ENCODE measurements at places on chromosomes 7 and 10. TPM values are rescaled to one million over a fixed set of nuclear protein-coding genes. Genes with fewer than 3 reads are reported as not detected.
A peak's percentile ranks its signal among the peaks of the same experiment; 100 is the strongest.

Gene ACBD7
- total RNA-seq = not detected

Gene CHST3
- total RNA-seq = 18.5 TPM

Gene TLX1
- total RNA-seq = not detected

Gene PAX2
- not detected for total RNA-seq

Gene NODAL
- not detected for total RNA-seq

Gene SAMD9L
- 5.9 TPM for total RNA-seq

Gene FUOM
- 9.3 TPM for total RNA-seq

Gene ELAPOR2
- 4.3 TPM for total RNA-seq

Gene TMEM254
- total RNA-seq = 6.9 TPM

Gene KCP
- total RNA-seq = 0.12 TPM

DNA sequence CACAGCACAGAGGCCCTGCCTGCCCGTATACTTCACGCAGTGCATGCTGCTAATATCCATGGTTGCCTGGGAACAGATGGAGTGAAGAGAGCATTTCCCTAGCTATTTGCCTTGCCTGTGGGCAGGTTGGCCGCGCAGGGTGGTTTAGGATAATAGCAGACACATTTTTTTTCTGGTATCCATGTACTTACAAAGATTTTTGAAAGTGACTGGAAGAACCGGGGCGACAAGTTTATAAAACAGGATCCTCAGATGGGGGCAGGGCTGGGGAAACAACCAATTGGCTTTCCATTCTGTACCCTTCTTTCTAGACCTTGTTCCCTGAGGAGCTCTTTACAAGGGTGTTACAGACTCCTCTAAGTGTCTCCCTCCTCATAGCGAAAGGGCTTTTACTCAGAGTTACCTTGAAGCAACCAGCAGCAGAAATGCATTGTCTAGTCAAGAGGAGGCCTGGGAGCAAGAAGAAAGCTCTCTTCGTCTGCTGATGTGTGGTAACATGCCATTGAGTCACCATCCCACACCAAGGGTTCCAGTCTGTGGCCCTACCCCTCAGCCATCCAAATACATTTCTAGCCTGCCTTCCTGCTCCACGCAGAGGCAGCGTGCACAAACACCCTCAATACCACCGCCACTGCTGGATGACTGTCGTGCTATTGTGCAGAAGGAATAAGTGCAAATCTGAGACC lies 31.5 kb downstream of the MTURN start:
- DNase-seq = no peak

DNA sequence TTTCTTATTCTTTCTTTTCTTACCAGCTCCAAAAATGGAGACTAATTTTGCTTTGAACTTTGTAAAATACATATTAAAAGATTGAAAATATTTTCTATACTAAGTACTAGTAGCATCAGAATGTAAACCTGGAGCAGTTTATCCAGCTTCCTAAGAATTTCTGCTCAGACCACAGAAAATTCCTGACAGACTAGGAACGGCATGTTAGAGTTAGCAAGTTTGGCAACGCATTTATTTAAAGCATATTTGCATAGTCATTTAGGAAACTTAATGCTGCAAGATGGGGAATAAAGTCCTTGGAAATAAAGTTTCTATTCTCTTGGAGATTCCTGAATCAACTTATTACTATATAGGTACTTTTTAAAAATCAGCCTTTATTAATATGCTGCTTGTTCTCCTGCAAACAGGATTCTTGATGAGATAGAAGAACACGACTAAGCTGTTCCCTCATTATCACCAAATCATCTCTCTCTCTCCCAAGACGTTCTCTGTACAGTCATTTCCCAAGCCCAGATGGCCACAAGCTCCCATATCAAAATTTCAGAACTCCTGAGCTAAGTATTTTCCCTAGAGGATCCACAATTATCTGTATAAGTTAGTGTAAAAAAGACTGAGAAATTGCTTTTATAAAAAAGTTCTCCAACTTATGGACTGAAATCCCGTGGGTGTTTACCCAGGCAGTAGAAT lies 305.8 kb upstream of the NEBL start:
- no peak for DNase-seq

DNA sequence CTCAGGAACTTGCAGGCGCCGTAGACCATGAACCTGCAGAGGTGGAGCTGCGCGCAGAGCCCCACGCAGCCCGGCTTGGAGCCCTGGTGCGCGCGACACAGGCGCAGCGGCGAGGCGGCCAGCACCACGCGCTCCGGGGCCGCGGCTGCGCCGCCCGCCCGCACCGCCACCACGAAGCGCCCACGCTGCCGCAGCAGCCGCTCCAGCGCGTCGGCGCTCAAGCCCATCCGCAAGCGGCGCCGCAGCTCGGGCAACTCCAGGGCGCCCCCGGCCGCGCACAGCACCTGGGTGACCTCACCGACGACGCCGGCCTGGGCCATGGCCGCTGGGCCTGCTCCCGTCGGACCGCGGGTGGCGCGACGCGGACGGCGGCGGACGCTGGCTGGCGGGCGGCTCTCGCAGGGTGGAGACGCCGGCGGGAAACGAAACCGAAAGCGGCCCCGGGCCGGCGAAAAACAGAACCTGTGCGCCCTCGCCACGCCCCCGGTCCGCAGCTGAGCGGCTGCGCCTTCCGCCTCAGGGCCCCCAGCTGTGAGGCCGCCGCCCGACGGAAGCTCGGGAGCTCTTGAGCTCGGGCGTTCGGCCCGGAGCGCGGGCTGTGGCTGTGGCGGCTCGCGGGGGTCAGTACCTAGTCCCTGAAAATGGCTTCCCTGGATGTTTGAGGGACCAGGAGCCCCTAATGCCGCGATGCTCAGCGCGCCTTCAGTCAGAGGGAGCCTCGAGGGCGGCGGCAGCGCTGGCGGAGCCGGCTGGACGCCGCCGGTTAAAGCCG lies at the start of gene PARP12:
PARP12 (minus strand) TSS at position 424 of the 772 bp plus-strand sequence; CDS start at position 320, 104 bp downstream.
- DNase-seq = peak; percentile 95

DNA sequence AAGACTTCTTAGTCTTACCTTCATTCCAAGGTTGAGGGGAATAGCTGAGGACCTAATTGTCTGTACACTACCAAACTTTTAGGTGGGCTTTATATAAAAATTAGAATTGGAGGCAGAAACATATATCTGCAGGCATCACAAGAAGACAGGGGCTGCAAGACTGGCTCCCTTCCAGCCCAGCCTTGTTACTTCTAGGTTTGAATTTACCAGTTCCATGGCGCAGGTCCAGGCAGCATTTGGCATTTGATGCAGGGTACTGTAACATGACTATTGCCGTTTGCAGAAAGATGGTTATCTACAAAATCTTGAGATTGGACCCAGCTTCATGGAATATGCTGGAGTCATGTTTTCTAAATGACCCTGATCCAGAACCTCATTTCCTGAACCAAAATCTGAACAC lies 105.4 kb upstream of the RHOBTB1 start:
- no peak for DNase-seq

DNA sequence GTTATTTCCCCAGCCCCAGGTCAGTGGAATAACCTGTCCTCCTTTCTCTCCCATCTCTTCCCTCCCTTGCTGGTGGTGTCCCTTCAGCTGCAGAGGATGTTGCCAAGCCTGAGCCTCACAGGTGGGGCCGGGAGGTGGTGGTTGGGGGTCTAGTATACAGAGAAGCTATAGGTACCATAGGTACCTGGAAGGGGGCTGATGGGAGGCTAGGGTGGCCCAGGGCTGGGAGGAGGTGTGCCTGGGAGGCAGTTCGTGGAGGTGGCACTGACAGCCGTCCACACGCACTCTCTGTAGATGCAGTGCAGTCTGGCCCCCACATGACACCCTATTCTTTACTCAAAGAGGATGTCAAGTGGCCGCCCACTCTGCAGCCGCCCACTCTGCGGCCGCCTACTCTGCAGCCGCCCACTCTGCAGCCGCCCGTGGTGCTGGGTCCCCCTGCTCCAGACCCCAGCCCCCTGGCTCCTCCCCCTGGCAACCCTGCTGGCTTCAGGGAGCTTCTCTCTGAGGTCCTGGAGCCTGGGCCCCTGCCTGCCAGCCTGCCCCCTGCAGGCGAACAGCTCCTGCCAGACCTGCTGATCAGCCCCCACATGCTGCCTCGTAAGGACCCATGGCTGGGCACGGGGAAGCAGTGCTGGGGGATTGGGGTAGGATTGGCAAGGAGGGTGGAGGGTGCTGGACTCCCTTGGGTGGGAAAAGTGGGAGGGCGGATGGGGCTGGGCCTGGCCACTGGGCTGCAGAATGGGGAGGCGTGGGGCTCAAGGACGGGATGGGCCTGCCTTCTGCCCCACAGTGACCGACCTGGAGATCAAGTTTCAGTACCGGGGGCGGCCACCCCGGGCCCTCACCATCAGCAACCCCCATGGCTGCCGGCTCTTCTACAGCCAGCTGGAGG lies 9.5 kb downstream of the IRF5 start:
- no peak for DNase-seq

DNA sequence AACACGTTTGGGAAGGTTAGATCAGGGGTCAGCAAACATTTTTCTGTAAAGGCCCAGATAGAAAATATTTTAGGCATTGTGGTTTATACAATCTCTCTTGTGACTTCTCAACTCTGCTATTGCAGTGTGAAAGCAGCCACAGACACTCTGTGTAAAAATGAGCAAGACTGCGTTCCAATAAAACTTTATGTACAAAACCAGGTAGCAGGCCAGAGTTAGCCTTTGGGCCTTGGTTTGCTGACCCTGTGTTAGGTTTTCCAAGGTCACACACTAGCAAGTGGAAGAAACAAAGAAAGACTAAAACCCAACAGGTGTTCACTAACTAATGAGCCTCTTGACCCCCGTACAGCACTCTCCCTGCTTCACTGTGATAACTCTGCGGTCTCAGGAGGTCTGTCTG lies 14.9 kb upstream of the PAXIP1 start:
- no peak for DNase-seq

- no peak for DNase-seq
Measured at GRCh38 chr10:93518531-93518930, 22.1 kb downstream of the CEP55 start.

DNA sequence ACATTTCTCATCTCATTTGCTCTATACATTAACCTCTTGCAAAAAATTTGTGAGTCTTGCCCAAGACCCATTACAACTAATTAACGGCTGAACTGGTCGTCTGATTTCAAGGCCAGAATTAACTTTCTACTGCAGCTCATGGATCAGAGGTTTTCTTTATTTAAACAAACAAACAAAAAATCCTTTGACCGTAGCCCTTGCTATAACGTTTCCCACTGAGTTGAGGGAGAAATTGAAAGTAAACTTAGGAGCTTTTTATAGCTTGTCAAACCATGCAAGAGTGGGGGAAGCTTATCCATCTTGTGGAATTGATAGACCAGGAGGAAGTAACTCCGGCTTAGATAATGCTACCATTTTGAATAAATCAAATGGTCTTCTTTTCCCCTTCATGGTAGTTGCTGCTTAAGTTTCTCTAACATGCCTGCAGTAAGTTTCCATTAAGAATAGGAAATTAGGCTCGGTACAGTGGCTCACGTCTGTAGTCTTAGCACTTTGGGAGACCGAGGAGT lies 3.3 kb downstream of the SRGN start:
- DNase-seq = no peak

DNA sequence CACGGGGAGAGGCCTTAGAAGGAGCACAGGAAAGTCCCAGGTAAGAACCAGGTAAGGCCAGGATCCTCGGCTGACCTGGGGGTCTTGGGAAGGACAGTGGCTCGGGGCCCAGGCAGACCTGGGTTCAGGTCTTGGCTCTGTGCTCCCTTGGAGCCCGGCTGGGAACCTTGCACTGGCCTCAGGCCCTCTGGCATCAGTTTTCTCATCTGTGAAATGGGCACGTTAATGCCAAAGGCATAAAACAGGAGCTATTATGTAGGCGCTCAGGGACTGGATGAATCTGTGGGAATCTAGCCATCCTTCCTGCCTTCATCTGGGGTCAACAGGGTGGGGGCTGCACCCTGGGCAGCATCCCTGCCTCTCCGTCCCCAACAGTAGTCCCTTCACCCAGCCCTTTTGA lies 8.3 kb upstream of the SLC29A4 start:
- no peak for DNase-seq

GRCh38 chr10:119243488-119243887 lies 36.1 kb downstream of the GRK5 start:
- no peak for DNase-seq

GRCh38 chr7:99106821-99107241 lies 37.1 kb downstream of the SMURF1 start:
- no peak for DNase-seq

GRCh38 chr10:6416892-6417512 lies 163.1 kb downstream of the PRKCQ start:
- DNase-seq = no peak

- peak; percentile 54 for DNase-seq
Measured at GRCh38 chr7:123749537-123749857, 694 bp upstream of the WASL start.

DNA sequence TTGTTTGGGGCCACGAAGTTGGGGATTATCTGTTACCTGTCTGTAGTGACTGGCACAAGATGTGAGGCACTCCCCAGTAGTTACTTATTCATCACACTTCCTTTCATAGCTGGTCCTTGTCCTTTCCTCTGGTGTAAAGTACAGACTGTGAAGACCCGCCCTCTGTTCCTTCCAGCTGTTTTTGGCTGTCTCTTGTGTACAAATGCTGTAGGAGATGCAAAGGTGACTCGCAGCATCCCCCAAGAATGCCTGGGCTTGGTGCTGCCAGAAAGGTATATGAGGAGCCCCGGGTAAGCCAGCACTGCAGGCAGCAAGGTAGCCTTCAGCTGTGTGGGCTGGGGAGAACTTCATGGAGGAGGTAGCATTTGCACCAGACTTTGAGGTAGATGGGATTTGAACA lies 236.6 kb downstream of the EBF3 start:
- DNase-seq = no peak

DNA sequence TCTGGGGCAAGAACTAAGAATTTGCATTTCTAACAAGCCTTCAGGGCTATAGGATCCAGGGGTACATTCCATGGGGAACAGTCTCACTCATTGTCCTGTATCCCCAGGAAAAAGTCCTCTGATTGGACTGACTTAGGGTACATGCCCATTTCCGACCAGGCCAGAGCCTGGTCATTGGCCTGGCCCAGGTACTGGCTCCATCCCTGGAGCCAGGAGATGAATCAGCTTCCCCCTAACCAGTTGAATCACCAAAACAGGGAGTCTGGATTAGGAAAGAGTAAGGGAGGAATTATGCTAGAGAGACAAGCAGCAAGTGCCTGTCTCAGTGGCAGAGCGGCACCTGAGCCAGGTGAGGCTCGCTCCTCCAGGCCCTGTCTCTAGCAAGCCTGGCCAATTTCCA lies 137.5 kb downstream of the FGFR2 start:
- DNase-seq = no peak

DNA sequence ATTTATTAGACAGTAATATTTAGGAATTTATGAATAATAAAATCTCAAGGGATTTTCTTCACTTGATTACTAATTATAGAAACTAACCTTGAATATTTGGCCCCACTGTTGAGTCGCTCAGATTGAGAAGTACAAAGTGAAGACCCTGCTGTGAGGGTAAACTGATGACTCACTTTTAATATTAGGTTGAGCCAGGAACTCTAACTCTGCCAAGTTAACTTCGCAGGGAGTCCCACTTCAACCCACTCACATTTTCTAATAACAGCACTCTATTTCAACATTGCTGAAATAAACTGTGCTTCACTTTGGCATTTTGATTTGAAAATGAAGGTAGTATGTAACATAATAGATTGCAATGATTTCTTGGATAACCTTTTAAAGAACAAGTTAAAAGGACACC lies 200.7 kb downstream of the POLR1F start:
- no peak for DNase-seq

- no peak for DNase-seq
Measured at GRCh38 chr7:84393786-84394185, 199.2 kb upstream of the SEMA3A start.
